ENCODE measurements at places on chromosomes 1 and 21. TPM values are rescaled to one million over a fixed set of nuclear protein-coding genes. Genes with fewer than 3 reads are reported as not detected.

The C8B gene
- not detected for total RNA-seq

The FCRL5 gene
- total RNA-seq = 0.93 TPM

The HTR6 gene
- not detected for total RNA-seq

The GLIS1 gene
- total RNA-seq = 0.14 TPM

The CD5L gene
- 0.93 TPM for total RNA-seq

The NUDT4B gene
- 1.8 TPM for total RNA-seq

GRCh38 chr1:113003751-113004690, 48.0 kb upstream of the SLC16A1 start:
- no peak for DNase-seq

GRCh38 chr1:247291833-247292561, 36.1 kb downstream of the VN1R5 start:
- DNase-seq = no peak

- DNase-seq = no peak
Measured at GRCh38 chr1:58874342-58874741, 90.5 kb upstream of the JUN start.

GRCh38 chr1:168019407-168019806, 82.5 kb upstream of the MPC2 start:
- DNase-seq = no peak

GRCh38 chr1:214453109-214453722, 98.2 kb downstream of the PTPN14 start:
- no peak for DNase-seq

DNA sequence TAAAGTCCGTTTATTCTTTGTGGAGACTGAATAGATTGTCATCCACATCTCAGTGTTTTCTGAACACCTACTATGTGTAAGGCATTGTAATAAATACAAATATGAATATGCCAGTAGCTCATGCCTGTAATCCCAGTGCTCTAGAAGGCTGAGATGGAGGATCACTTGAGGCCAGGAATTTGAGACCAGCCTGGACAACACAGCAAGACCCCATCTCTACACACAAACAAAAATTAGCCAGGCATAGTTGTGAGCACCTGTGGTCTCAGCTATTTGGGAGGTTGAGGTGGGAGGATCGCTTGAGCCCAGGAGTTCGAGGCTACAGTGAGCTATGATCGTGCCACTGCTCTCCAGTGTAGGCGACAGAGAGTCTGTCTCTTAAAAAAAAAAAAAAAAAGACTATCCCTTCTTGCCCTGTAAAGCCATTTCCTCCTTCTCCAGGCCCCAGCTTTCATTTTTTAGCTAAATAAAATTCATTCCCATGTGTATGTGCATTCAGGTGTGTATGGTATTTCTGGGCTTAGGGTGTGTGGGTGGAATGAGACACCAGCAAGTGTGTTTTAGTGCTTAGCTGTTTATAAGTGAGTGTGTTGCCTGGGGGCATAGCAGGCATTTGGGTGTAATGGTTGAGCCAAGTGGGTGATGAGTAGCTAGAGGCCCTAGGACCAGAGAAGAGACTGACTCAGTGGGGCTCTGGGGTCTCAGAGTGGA, 7.8 kb downstream of the CELSR2 start:
- DNase-seq = no peak

- DNase-seq = no peak
Measured at GRCh38 chr1:28755701-28756100, 19.0 kb downstream of the YTHDF2 start.

DNA sequence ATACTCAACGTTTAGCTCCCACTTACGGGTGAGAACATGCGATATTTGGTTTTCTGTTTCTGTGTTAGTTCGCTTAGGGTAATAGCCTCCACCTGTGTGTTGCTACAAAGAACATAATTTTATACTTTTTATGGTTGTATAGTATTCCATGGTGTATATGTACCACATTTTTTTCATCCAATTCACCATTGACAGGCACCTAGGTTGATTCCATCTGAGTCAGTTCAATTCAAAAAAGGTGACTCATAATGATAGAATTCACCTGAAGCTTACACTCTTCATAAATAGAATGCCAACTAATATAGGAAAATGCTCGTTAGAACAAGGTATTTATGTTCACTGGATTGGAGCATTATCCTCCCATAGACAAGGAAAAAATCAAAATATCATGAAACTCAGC, 38.5 kb downstream of the RGS4 start:
- no peak for DNase-seq

GRCh38 chr21:17590430-17590829, 22.3 kb downstream of the BTG3 start:
- DNase-seq = no peak

DNA sequence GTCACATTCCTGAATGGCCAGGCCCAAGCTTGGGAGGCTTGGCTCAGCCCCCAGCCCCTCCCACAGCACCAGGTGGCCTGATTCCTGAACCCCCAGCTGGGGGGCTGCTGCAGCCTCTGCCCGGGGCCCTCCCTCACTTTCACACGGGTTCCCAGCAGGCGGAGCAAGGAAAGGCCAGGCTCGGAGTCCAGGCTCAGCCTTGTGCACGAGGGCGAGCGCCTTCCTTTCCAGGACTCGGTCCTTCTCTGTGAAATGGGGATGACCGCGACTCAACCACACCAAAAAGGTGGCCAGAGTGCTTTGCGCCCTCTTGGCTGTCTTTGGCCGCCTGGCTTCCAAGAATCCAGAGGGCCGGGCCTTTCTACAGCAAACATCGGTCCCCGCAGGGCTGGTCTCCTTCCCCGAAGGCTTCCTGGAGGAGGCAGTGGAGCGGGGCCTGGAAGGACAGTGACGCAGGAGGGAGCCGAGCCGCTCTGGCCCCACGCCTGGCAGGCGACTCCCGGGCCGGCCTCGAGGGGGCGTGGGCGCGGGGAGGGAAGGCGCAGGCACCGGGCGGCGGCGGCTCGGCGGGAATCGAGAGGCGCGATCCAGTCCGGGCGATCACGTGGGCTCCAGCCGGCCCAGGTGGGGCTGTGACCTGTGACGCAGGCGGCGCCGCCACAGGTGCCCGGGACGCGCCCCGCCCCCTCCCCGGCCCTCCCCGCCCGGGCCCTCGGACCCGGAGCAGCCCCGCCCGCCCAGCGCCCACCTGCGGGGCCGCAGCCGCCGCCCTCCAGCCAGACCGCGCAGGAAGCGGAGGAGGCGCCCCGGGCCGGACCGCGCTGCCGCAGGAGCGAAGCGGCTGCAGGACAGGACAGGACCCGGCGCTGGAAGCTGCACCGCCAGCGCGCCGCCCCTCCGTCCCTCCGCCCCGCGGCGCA, at the start of gene ARHGEF16:
Gene ARHGEF16 (plus strand): TSS at position 775 of the 920 bp plus-strand sequence. CDS start 8,420 bp downstream, outside the sequence.
- peak; percentile 95 for DNase-seq

- no peak for DNase-seq
Measured at GRCh38 chr1:61221642-61222041, 139.3 kb downstream of the NFIA start.

- DNase-seq = no peak
Measured at GRCh38 chr21:37195610-37196009, 71.5 kb downstream of the VPS26C start.

GRCh38 chr1:226674892-226675714, 64.0 kb downstream of the ITPKB start:
- DNase-seq = no peak

- no peak for DNase-seq
Measured at GRCh38 chr1:243910607-243911006, 60.6 kb upstream of the AKT3 start.

Measured in upper lobe of right lung (tissue), 1 donor.